ENCODE measurements at places on chromosomes 1 and 21.

DNA sequence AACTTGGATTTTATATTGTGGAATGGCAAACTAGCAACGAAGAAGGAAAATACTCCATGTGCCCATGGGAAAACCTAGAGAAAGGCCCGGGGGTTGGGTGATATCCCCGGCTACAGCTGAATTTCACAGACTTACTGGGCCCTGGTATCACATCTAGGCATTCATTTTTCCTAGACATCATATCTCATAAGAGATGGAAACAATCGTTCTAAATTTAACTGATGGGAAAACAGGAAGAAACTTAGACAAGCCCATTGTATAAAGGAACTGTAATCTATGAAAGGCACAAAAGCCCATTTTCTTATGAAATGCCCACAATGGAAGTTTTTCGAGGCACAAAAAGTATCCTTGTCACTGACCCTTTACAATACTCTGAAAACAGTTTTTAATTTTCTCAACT, 407.9 kb upstream of the LYPLAL1 start:
- no peak for DNase-seq

DNA sequence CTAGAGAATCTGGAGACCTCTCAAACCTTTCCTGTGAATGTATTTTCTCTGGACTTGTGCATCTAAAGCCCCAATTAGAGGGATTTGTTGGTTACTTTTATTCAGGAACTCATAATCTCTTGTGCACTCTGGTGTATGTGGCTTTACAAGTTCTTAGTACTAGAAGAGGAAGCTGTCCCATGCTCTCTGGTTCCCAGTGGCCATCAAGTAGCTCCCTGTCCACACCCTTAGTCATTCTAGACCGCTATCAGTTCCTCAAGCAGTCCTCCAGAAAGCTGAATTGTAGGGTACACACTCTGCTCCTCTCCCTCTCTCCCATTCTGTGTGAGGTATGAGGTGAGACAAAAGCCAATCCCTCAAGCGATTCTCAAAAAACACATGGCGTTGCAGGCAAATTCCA, 470.3 kb downstream of the PTPRC start:
- DNase-seq, result no peak

- no peak for DNase-seq
These were observed 813 bp upstream of the DEDD start for GRCh38 chr1:161133220-161133740.

- no peak for DNase-seq
These were observed 180.9 kb downstream of the PTGER3 start for GRCh38 chr1:70866542-70867264.

Data from activated CD8-positive, alpha-beta memory T cell treated with anti-CD3 and anti-CD28 coated beads, Interleukin-2, amount 50 U/mL, for 4 hours (primary cell).